ENCODE measurements at places on chromosomes 4 and X.

GRCh38 chrX:63514569-63515080, 163.5 kb upstream of the SPIN4 start:
- peak; percentile 27 for DNase-seq

GRCh38 chr4:5969336-5969735, 48.9 kb downstream of the C4orf50 start:
- DNase-seq: no peak

DNA sequence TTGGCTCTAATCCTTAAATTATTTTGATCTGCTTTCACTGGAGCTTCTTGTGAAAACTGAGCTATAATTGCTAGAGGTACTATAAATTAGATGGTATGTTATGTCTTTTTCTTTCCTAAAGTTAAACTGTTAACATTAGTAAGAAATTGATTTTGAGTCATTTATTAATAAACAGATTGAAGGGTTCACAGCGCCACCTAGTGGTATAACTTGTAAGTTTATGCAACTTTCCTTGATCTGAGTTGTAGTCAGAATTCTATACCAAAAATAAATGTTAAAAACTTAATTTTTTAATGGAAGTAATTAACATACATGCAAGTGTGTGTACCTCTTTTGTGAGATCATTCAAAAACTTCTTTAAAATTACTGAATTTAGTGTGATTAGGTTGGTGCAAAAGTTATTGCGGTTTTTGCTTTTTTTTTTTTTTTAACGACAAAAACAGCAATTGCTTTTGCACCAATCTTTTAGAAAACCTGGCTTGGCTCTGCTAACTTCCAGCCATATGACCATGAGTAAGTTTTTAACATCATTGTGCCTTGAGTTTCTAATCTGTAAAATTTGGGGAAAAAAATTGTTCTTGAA, 151.5 kb downstream of the CENPC start:
- peak; percentile 47 for DNase-seq

DNA sequence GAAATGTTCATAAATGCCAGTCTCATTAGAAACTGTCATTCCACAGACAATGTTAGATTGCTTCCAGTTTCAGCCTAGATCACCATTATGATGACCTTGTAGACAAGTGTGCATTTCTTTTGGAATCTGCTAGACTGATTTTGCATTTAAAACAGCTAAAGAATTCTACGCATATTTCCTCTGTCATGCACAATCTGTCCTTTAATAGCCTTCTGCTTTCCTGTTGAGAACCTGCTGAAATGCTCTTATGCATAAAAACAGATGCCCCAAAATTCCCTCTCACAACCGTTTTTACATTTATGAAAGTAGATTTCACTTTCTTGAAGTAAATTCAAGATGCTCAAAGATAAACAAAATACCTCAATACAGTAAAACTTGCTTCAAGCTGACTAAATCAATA, 673.3 kb downstream of the GALNTL6 start:
- DNase-seq: no peak

DNA sequence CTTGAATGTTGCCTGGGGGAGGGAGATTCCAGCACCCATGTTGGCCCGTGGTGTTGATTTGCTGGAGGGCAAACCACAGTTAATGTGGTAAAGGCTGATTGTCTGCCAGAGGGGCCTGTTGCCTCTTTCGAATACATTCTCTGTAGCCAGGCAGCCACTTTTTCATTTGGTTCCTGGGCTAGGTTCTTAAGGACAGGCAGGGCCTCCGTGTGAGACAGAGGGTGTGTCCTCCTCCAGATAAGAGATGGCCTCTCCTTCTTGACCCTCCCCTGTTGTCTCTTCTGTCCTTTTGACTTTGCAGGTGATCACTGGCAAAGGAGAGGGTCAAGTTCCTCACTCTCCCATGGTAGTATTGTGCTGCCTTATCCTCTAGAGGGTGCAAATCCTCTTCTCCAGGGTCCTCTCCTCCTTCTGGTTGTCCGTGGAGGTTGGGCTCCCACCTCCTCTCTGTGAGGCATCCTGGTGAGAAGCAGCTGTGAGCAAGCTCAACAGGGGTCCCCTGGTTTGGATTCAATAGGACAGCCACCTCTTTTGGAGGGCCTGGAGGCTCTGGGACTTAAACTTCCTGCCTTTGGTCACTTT, 44.9 kb downstream of the ZNF182 start:
- no peak for DNase-seq

DNA sequence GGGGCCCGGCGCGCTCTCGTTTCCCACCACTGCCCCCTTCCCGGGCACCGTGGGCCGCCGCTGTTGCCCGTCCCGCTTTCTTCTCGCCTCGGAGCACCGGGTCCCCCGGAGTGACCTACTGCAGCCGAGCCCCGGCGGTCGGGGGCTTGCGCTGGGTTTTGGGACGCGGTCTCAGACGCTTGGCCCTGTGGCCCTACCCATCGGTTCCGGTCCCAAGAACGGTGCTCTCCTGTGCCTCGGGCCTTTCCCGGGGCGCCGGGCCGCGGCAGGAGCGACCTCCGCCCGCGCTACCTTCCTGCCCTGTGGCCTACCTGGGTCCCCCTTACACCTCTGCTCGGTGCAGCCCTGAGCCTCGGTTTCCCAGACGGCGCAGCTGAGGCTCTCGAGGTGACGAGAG, 21.6 kb upstream of the HMX1 start:
- DNase-seq: no peak

DNA sequence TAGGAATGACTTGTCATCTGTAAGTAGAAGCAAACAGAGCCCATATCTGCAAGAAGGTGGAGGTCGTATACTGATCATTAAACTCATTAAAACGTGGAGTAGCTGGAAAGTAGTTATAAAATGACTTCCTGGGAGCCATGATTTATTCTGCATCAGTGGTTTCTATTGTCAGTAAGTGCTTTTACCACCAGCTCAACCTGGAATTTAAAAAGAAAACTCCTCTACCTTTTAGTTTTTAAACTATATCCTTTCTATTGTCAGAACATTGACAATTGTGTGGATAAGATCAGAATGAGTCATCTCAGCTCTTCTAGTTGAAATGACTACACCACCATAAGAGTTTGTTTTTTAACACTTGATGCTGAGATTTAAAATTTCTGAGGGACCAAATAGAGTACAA, 651.2 kb upstream of the GALNT7 start:
- no peak for DNase-seq

GRCh38 chr4:14225688-14226207, 598.2 kb upstream of the BOD1L1 start:
- DNase-seq: no peak

DNA sequence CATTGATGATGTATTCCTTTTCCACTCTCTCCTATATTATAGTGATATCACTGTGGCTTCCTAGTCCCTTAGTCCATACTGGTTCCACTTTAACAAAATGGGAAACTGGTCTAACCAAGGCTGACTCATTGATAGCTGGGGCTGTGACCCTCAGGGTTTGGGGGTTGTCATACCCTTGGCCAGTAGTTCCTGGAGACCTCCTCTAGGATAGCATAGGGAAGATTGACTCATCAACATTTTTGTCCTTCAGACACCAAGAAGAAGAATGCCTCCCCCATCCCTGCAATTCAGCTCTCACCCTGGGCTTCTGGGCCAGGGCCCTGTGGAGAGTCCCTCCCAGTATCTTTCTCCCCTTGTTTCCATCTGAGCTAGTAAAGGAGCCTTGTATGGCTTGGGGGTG, 68.8 kb upstream of the PRPS1 start:
- DNase-seq: no peak

DNA sequence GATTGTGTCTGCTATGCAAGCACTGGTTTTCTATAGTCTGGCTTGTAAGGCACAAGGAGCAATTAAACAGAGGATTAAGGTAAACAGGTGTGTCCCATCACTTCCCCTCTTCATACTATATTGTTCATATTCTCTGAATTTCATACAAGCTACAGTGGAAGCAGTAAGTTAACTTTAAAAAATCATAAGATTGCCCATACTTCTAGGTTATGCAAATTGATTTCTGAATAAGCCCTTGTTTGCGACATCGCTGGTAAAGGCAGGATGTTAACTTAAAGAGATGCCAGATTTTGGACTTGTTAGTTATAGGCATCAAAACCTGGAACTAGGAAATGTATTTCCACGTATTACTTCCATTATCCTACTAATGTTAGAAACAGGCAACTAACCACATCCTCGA, 1.0 kb upstream of the TMEM131L start:
- DNase-seq: no peak

GRCh38 chr4:62394766-62395165, 1194.6 kb downstream of the ADGRL3 start:
- DNase-seq: no peak

DNA sequence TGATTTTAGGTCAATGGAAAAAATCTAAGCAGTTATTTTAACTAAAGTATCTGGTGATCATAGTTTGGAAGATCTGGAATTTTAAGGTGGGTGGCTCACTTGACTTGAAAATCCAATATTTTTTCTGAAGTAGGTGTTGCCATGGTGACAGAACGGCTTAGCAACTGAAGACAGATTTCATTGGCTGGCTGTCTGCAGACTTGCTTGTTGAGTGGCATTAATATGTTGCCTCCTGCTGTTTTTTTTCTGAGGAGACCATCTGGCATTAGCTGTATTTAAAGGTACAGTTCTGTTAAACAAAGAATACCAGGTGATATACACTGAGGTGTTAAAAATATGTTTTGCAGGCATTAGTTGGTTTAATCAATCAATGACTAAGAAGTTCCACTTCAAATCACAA, 19.8 kb downstream of the CPE start:
- DNase-seq: peak; percentile 5

- no peak for DNase-seq
Measured at GRCh38 chrX:120334151-120334550, 22.9 kb upstream of the TMEM255A start.

DNA sequence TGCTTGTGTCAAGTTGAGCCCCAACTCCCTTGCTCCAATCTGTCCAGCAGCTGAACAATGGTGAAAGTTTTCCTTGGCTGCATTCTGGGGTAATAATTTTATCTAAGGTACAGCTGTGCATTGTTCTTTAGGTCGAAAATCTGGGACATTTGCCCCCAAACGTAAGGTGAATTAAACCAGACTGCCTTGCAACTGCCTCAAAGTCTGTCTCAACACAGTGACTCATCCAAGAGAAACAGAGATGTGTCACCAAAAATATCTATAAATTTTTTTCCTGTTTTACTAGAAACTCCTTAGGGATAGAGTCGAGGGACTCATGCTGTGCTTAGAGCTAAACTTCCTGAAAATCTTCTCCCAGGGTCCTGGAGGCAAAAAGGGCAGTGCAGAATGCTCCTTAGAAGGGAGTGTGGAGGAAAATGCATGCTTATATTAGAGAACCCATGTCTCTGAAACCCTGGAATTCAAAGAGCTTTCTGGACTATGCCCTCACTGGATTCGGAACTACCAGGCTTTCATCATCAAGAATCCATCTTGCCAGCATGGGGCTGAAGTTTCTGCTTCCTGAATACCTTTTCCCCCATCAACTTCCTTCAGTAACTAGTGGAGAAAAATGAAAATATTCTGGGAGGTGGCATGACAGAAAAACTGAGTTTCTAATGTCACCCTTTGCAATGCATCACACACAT, 115.7 kb downstream of the PALLD start:
- DNase-seq: peak; percentile 54

DNA sequence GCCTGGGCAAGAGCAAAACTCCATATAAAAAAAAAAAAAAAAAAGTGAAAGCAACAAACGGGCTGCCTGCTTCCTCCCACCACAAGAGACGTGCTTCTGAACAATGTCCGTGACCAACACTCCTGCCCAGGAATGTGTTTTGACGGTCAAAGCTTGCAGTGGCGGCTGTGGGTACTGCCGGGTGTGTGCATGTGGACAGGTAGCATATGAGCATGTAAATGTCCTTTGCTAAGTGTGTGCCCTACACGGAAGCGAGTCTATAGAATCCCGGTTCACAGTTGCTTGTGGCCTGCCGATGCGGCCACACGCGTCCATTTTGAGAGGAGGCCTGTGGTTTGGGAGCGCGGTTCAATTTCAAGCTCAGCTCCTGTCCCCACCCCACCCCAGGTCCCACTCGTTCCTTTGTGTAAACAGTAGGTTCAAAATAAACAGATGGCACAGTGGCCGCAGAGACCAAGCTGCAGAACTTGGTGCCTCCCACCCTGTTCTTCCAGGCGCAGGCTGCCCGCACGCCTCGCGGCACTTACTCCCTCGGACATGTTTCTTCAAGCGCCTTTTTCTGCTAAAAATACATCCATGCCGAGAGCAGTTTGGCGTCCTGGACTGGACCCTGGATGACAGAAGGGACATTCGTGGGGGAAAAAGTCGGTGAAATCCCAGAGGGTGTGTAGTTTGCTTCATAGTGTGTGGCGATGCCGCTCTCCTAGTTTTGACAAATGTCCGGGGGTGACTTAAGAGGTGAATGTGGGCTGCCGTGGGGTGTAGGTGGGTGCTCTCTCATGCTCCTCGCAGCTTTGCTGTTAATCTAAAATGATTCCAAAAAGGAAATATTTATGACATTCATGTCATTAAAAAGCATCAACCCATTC, 11.5 kb upstream of the NKX1-1 start:
- DNase-seq: no peak

DNA sequence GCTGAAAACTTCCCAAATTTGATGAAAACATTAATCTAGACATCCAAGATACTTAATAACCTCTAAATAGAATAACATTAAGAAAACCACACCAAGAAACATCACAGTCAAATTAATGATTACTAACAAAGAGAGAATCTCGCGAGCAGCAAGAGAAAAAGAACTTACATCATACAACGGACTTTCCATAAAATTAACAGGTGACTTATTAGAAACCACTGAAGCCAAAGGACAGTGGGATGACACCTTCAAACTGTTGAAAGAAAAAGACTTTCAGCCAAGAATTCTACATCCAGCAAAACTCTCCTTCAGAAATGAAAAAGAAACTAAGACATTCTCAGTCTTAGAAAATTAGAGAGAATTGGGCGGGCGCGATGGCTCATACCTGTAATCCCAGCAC, 232.0 kb downstream of the SNCA start:
- no peak for DNase-seq

- no peak for DNase-seq
Measured at GRCh38 chr4:86938771-86939520, 4.1 kb downstream of the AFF1 start.

DNA sequence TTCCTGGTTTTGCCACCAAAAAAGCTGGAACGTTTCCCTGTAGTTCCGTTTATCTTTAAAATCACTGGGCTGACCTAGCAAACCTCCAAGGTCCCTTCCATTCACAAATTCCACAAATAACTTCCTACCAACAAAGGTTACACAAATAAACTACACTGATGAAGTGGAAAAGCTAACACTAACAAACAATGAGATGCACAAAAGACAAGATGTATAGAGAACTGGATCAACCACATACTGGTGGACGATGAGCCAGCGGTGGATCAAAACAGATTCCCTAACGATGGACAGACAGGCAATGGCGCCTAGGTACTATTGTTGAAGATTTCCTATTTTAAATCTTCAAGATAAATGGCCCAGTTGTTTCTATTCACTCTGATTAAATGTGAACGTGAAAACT, 15.5 kb downstream of the AFAP1 start:
- no peak for DNase-seq

GRCh38 chr4:68569466-68570121, 6.5 kb downstream of the UGT2B17 start:
- DNase-seq: no peak

All from AG10803 (cell line).